ENCODE measurements at places on chromosomes 4 and X. TPM values are rescaled to one million over a fixed set of nuclear protein-coding genes. Genes with fewer than 3 reads are reported as not detected.
A peak's percentile ranks its signal among the peaks of the same experiment; 100 is the strongest.

MAGED2 gene
- 308 TPM for total RNA-seq

DNA sequence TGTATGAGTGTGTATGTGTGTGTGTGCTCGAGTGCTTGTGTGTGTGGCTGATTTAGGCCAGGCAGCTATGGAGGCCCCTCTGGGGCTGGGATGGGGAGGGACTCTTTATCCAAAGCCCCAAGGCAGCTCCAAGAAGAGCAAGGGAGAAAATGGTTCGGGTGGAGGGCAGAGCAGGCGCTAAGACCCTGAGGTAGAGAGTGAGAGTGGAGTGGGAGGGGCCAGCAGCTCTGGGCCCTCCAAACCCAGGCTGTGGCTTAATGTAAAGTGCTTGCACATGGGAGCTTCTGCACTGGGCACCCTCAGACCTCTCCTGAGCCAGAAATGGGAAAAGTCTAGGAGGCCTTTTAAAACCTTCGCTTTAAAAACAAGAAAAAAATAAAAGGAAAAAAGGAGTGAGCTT is 233.5 kb upstream of the PSAPL1 start:
- no peak overlapping the region for H3K4me3 ChIP-seq
- H3K27me3 ChIP-seq: peaks cover 5% of the 10 kb centered on the region
- peaks cover 41% of the 10 kb centered on the region for H3K36me3 ChIP-seq
- no peak overlapping the region for H3K27ac ChIP-seq
- H3K4me1 ChIP-seq: no peaks in the 10 kb centered on the region

DNA sequence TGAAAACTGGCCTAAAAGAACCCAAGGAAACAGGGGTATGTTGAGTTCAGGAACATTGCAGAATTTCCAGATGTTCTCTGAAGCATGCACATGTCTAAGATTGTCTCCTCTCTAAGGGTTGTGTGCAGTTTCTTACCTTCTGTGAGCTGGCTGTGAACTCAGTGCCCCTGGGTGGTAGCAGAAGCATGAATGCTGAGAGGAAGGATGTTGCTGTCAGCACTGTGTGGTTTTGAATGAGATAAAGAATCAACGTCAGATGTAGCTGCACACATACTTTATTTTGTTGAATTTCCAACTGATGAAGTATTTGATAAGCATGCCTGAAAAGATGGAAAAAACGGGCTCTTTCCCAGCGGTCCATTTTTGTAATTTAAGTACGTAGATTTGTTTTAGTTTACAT is 23.8 kb upstream of the CD38 start:
- no peak overlapping the region for H3K4me3 ChIP-seq
- peaks cover 5% of the 10 kb centered on the region for H3K36me3 ChIP-seq
- no peak for DNase-seq

DNA sequence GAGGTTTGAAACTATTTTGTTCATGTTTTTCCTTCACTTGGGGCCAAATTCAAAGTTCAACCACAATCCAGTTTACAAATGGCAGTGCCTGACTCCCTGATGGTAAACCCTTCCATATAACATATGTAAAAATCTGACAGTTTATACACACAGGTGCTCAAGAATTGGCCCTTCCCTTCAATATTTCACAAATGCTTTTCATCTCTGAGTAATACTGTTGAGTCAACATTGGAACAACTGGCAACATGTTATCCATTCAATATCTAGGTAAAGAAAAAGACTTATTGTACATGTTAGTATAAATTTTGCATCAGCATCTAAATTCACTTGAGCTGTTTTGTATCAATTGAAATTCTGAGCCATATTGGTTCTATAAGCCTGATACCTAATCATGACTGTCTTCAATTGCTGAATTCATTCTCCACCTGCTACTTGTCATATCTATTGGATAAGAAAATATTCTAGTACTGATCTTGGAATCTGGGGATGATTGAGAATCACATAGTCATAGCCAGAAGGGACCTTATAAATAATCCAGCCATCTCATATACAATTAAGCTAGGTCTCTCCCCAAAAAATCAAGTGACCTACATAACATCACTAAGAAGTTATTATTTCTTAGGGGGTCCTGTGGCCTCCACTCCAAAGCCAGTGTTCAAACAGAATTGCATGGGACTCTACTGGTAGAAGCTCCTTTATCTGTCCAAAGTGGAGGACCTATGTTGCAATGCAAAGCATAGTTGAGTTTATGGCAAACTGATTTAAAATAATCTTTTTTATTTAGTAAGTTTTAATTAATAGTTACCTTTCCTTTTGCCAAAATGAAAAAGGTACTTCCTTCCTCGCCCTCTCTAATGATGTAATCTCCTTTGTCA is 61.9 kb downstream of the PRKG2 start:
- peak overlapping the region; percentile 54 for H3K27ac ChIP-seq
- H3K36me3 ChIP-seq: peaks cover 16% of the 10 kb centered on the region
- peak overlapping the region; percentile 57 for H3K4me3 ChIP-seq
- peaks cover 2% of the 10 kb centered on the region for H3K27me3 ChIP-seq

PLAC8 gene
- 1.0 TPM for total RNA-seq
